ENCODE measurements at places on chromosomes 13 and 19.

DNA sequence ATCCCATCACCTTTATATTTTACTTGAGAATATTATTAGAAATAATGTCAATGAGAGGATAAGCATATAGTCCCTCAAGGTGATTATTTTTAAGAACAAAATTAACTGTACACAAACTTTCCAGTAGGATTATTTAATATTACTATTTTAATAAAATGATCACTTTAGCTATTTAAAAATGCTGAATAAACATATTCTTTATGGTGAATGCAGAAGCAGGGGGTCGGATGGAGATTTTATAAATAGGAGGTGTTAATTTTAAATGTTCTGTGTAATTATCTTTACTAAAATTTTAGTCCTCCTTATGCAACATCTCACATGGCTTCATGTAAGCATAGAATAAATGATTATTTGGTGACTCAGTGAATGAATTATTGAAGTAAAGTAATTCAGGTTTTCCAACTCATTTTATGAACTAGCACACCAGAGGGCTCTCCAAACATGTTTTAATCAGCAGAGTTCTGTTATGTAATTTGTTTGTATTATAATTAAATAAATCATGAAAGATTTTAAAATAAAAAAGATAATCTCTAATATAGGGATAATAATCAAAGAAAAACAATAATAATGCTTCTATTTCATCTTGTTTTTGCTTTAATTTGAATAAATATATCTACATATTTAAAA is 1635.2 kb downstream of the EFNB2 start:
- DNase-seq: no peak

DNA sequence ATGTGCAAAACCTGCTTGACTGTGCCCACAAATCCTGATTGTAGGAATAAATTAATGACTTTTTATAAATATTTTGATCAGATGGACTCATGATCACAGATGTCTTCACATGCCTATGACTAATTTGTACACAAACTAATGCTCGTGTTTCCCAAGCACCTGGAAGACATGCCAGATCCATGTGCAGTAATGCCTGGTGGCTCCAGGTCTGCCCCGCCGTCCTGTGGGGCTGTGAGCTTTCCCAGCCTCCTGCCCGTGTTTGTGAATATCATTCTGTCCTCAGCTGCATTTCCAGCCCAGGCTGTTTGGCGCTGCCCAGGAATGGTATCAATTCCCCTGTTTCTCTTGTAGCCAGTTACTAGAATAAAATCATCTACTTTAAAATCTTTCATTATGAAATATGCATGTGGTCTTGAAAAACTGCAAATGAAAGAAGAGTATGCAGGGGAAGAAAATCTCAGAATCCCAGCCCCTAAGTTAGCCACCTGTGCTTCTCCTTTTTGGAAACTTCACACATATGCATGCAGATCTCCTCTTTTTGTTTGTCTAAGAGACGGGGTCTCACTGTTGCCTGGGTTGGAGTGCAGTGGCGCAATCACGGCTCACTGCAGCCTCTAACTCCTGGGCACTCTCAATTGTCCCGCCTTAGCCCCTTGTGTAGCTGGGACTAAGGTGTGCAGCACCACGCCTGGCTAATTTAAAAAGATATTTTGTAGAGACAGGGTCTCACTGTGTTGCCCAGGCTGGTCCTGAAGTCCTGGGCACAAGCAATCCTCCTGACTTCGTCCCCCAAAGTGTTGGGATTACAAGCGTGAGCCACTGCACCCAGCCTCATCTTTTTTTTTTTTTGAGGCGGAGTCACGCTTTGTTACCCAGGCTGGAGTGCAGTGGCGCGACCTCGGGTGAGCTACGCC is 6.2 kb downstream of the RPL28 start:
- no peak for DNase-seq

DNA sequence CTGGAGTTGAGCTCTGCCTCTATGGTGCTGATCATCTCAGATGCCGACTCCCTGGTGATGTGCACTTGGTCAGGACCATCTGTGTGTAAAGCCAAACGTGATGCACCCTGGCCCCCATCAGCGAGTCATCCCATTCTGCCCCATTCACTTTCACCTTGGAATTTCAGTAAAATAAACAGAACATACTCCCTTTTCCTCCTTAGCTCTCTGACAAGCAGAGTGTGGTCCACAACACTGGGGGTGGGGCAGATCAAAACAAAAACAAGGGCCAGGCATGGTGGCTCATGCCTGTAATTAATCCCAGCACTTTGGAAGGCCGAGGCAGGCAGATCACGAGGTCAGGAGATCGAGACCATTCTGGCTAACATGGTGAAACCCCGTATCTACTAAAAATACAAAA is 12.3 kb downstream of the CEACAM20 start:
- no peak for DNase-seq

- DNase-seq: no peak
Observed at GRCh38 chr19:38199340-38199739, 24.7 kb downstream of the DPF1 start.

GRCh38 chr19:12880551-12881171 is 588 bp downstream of the DNASE2 start:
- DNase-seq: peak; percentile 46

DNA sequence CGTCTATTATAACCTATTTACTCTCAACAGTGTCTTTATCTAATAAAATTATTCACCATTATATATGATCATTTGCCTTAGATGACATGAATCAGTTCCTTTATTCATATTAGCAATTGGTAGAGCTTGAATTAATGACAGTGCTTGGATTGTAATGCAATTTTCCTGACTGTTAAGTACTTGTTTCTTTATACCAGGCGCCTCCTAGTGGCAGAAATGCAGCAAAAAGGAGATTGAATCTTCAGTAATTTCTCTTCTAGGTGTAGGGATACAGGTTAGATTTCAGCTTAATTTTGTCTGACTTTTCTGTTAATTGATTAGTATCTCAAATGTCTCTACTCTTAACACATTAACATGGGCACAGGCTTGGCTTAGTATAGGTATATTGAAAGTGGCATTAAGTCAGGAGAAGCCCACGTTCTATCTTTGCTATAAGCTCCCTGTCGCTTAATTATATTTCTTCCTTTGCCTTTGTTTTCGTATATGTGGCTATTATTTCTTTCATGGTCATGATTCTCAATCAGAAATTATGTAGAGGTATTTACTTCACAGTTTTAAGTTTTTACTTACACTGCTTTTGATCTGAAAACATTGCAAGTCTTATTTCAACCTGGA is 9.1 kb upstream of the LHFPL6 start:
- peak; percentile 79 for DNase-seq

DNA sequence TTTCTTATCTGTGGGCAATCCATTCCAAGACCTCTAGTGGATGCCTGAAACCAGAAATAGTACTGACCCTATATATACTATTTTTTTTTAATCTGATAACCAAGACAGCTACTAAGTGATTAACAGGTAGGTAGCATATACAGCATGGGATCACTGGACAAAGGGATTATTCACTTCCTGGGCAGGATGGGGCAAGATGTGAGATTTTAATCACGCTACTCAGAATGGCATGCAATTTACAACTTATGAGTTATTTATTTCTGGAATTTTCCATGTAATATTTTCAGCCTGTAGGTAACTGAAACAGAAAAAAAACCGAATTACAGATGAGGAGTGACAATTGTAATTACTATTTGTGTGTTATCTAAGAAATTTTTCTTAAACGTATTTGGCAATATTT is 41.2 kb downstream of the ZIC2 start:
- DNase-seq: no peak

DNA sequence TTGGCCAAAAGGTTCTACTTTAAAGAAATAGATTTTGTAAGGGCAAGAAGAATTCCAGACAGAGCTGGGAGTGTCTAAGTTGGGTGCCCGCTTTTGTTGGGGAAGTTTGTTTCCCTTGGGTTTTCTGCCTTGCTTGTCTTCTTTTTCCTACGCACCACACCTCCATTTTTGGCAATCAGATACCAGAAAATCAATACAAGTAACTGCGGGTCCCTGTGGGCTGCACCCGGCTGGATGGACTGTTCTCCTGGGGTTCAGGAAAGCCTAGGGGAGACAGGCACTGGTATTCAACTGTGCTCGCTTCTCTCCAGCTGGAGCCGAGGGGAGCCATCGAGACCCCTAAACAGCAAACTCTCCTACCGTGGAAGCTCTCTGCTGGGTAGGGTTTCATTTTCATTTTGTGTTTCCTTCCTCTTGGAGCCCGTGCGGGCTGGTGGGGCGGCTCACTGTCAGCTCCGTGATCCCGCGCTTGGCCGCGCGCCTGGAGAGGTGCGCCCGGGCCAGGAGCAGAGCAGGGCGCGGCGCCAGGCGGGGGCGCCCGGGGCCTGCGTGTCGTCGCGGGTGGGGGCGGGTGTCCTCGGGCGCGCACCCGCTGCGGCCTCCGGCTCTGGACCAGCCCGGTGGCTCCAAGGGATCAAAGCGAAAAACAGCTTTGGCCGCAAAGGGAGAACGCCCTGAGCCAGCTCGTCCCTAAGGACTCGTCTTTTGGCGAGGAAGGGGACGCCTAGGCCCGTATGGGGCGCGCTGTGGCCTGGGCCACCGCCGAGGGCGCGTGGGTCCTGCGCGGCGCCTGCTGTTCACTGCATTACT is 347.2 kb downstream of the ZNF536 start:
- DNase-seq: no peak

DNA sequence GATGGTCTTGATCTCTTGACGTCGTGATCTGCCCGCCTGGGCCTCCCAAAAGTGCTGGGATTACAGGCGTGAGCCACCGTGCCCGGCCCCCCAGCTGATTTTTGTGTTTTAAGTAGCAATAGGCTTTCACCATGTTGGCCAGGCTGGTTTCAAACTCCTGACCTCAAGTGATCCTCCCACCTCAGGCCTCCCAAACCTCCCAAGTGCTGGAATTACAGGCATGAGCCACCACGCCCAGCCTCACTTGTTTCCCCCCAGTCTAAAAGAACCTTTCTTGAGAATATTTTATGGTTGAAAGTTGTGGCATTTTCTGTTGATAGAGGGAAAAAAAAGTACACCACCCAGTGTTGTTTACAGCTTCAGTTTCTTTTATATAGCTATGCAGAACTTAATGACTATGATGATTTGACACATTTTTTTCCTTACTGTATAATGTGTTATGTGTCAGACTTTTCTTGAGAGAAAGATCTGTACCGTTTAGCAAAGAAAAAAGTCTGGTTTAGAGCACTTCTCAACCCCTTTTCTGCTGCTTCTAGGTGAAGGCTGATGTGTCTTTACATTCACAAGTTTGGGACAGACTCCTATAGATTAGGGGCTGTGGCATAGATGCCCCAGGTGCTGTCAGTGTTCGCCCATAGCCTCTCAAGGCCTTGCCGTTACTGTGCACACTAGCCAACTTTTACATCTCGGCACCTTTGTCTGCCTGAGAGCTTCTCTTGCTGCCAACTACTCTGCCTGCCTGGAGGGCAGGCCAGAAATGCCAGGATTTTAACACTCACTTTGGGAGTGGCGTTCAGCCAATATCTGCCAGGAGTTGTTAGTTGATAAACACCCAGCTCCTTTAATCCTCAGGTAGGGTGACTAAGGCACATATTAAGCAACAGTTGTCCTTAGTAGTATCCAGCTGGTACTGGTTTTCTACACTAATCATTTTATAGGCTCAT is 33.0 kb downstream of the KCTD4 start:
- no peak for DNase-seq

GRCh38 chr19:1864480-1865171 is 1.2 kb upstream of the KLF16 start:
- DNase-seq: peak; percentile 89

DNA sequence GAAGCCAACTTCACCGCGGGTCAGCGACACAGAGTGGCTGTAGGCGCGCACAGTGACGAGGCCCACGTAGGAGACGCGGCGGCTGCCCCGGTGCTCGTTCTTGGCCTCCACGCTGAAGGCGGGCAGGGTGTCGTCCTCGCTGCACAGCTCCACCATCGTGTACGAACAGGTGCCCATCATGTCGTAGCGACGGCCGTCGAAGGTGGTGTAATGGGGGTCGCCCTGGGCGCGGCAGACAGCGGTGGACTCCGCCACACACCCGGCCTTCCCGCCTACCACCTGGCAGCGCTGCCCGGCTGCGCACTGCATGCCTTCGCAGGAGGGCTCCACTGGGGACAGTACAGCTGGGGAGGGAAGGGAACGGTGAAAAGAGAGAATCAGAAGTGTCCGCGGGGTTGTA is 10.0 kb downstream of the FCGBP start:
- no peak for DNase-seq

GRCh38 chr13:106384516-106384915 is 150.9 kb downstream of the EFNB2 start:
- no peak for DNase-seq

- peak; percentile 37 for DNase-seq
Observed at GRCh38 chr19:46218160-46218559, 11.4 kb upstream of the IGFL1 start.

DNA sequence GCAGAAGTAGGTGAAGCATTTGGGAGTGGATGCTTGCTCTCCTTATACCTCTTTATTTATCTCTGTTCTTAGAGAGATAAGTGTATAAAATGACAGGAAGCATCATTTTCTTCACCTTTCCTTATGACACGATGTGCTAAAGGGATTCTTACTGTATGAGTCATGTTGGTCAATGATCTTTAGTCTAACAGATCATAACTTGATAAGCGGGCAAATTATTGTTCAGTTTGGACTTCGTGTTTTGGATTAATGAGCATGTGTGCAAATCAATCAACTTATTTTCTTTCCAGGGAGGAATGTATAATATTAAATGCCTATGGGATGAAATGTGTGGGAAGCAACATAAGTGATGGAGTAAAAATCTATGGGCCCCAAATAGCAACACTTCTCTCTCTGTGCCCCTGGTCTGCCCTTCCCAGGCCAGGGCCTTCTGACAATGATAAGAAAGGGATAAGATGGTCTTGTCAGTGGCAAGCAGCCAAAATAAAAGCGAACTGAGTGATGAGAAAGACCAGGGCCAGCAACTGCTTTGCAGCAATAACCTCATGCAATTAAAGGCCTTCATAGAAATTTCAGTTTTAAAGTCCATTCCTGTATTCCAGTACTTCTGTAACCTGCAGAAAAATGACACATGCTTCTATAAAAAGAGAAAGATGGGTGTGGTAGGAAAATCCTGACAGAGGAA is 61.4 kb downstream of the SLC10A2 start:
- no peak for DNase-seq

DNA sequence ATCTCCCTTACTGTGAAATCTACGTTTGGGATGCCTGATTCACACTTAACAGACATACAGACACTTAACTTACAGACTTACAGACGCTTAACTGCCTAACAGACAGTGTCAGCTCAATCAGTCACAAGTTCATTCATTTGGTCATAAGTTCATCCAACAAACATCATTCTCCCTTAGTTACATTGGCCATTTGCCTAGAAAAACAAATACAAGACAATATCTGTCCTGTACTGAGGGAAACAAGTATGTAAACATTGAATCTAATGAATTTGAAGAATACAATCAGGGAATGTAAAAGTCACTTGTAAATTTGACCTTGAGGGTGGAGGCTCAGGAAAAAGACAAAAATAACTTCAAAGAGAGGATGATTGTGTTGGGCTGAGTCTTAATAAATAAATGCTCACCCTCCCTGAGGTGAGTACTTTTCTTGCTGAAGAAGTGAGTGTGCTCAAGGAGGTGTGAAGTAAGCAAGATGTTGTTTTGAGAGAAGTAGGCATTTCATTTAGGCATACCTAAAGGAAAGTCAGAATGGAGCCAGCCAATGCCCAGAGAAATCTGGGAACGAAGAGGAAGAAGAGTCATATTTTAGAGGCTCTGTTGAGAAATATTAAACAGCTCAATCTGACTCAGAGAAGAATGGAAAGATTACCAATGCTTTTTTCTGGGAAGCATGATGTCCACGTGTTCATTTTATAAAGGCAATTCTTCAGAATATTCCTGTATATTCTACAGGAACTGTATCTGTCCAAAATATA is 958.4 kb upstream of the SLC10A2 start:
- no peak for DNase-seq
